ENCODE measurements at places on chromosomes 7 and 10.

DNA sequence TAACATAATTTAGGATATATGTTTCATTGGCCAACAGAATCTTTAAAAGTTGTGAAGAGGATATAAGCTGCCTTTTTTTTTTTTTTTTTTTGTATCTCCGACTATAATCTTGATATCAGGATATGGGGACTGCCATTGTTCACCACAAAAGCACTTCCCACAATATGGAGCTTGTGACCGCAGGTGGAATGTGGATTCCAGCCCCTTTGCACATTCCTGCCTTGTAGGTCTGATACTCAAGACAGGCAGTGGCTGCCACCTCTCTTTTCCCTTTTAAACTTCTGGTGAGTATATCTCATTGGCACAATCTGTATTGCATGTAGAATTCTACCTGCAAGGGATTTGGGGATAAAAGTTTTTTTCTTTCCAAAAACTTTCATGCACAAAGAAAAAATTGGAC, 272.7 kb upstream of the VWC2 start:
- DNase-seq = no peak

DNA sequence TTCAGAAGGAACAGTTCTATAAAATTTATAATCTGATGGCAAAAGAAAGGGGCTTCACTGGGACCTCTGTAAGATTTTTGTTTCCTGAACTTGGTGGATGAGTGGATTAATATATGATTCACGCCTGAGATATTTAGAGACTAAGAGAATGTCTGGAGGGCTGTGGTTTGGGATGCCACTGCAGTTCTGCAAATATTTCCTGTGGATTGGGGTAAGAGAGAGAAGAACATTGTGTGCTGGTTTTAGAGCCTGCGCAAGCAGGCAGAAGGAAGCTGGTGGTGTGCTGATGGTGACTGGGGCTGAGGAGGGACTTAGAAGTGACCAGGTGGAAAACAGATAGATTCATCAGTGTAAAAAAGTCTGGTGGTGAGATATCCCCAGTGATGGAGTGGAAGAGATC, 87.0 kb downstream of the SUGCT start:
- DNase-seq = peak; percentile 94

DNA sequence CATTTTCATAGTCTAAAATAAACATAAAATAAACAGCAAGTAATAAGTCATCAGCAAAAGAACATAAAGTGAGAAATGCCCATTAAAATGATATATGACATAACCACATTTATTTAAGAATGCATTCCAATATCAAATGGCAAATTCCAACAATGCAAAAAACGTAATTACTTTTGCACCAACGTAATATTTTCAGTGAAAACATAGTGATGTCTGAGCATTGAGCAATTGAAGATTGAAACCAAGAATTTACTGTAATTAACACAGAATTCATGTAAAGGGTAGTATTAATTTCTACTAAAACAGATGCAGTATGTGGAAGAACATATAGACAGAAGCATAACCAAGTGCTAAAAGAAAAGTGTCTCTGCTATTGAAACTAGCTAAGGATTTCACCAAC, 123.0 kb upstream of the TNS3 start:
- DNase-seq = no peak

- peak; percentile 71 for DNase-seq
Measured at GRCh38 chr7:93715234-93715633, 140.7 kb upstream of the CALCR start.

DNA sequence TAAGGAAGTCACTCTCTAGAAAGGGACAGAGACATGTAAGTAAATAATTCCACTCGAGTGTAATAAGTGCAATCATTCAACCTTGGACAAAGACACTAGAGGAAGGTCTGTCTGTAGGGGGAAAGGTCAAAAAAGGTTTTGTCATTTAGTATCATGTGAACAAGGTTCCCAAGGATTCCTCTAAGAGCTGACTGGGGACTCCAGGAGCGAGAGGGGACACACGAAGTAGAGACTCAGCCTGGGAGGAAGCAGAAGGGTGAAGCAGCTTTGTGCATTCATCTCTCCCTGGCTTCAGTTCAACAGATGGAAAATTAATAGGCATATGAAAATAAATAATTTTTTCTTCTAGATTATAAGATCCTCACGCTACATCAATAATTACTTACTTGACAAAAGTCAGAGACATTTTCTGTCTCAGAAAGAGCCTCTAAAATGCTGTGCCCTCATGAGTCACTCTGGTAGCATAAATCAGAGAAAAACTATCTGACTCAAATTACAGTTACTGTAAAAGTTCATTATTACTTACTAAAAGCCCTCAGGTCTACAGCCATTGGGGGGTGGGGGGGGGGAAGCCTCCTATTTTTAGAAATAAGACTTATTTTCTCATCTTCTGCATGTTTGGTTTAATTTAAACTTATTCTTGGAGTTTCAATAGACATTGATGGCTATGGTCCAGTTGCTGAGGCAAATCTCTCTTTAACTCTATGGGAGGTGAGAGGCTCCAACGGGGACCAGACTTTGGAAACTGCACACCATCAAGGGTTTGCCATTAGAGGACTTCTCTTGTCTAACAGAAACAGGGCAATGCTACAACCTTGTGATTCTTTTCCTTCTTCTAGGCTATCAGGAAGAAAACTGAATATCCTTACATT, 275.1 kb upstream of the KLF14 start:
- DNase-seq = no peak
